ENCODE measurements at places on chromosomes 12 and 14.

DNA sequence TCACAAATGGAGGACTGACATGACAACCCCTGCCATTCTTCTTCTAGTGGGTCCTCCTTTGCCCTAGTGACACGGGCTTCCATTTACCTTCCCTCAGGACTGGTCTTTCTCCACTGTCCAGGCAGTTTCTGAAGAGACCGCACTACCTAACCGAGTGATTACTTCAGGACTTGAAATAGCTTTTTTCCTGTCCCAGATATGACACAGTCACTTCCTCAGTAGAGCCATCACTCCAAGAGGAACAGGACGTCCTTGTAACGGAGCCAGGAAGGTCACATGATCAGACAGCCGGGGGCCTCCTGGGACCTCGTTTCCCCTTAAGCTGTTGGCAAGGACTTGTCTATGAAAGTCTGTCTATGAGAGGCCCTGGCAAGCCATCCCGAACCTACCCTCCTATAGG is 62.3 kb downstream of the FOS start:
- DNase-seq, result peak; percentile 95

DNA sequence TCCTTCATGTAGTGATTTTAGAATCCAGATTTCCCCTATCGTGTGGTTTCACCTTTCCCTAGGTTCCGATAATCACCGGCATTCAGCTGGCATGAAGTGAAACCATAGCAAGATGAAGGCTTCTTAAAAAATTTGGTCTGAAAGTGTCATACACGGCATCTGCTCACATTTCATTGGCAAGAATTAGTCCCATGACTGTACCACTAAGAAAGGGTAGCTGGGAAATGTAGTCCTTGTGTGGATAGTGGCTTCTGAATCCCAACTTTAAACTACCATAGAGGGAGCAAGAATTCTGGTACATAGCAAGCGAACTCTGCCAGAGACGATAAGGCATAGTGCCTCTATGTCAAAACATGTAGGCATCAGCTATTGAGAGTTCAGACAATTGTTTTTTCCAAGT is 360.1 kb upstream of the TBX3 start:
- no peak for DNase-seq

GRCh38 chr14:51185754-51186153 is 54.3 kb upstream of the TMX1 start:
- DNase-seq, result no peak

DNA sequence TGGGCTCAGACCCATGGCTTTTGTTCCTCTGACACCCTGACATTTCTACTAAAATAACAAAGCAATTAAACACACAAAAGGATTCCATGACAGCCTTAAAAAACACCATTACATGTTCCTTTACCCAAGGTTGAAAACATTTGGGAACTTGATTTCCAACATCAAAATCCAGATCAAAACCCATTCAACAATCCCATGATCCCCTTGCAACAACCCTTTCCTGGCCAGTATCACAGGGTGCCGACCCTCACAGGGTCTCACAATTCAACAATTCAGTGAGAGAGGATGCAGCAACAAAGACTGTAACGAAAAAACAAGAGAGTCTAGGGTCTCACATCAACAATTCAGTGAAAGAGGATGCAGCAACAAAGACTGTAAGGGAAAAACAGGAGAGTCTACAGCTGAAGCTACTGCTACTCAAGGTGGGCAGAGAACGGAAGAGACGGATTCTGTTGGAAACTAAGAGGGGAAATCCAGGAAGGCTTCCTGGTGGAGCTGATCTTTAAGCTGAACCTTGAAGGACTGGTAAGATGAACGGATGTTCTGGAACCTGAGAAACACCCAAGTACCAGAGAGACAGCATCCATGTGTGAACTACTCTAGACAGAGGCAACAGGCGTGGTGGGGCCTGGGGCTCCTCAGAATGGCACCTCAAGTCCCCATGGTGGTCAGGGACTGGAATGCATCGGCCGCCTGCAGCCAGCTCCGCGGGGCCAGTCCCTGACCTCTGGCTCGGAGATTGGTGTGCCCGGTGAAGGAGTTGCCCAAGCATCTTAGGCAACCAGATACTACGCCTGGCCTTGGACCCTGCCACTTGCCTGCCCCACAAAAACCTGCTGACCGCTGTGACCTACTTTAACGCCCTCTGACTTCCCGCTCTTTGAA is 22.7 kb upstream of the ZFP36L1 start:
- DNase-seq, result no peak

DNA sequence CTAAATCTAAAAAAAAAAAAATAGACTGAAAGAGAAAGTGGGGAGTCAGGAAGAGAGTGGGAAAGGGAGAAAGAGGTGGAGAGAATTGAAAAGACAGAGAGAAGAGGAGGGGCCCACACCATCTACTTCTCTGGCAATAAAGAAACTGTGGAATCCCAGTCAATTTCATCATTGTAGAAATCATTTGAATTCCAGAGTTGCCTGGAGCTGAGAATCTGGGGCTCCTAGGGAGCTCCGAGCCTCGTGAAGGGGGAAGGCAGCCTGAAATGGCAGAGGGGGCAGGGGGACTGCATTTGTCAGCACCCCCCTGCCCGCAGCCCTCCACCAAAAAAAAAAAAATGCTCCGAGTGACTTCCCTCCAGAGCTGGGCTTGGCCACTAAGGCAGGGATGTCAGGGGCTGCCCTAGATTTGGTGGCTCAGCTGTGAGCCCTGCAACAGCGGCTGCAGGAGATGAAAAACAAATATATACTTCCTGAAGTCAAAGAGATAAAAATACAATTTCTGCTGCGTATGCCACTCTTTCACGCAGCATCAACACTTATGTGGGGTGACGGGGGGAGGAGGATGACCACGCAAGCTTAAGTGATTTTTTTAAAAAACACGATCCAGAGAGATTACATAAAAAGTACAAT is 80.5 kb downstream of the BCL11B start:
- DNase-seq, result no peak

Measured in lower leg skin (tissue), 4 donors.